Activated CD4-positive, alpha-beta T cell treated with anti-CD3 and anti-CD28 coated beads for 4 hours (primary cell): ENCODE measurements at places on chromosomes 3 and 15.

GRCh38 chr3:71910108-71910507 lies 125.2 kb upstream of the PROK2 start:
- DNase-seq = no peak

- DNase-seq = no peak
Measured at GRCh38 chr3:53230041-53230621, 25.7 kb downstream of the TKT start.

DNA sequence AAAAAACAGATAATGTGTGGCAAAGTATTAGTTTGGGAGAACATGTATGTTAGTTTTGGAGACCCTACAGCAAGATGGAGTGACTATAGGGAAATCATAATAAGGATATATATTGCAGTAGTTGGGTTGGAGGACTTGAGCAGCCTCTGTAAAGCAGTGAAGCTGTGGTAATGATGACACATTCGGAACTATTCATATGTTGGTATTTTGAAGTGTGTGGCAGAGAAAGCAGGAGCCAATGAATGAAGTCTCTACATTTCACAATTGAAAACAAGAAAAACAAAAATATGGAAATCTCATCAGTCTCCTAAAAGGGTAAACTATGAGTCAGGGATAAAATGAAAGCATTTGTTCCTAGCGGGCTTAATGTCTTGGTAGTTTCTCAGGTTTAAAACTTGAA lies 645.9 kb downstream of the OTOL1 start:
- DNase-seq = no peak

- no peak for DNase-seq
Measured at GRCh38 chr3:131110087-131110486, 83.4 kb downstream of the NEK11 start.

- no peak for DNase-seq
Measured at GRCh38 chr3:47874438-47874837, 71.5 kb downstream of the DHX30 start.

GRCh38 chr15:57595011-57595866 lies 3.5 kb downstream of the MYZAP start:
- DNase-seq = no peak

DNA sequence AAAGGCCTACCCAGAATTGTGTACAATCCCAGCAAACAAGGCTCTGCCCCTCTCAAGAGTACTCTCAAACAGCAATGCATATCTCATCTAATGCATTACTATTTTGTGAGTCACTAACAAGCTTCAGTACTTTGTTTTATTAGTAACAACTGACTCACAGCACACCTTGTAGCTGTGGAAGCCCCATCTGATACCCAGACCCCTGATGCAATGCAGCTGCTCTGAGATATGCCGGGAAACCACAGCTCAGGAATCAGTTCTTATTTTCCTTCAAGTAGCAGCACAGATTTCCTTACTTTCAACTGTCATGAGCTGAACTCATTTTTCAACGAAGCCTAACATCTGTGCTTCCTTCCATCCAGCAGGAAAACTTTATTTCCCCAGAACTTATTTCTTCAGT lies 37.8 kb downstream of the CCNL1 start:
- no peak for DNase-seq

DNA sequence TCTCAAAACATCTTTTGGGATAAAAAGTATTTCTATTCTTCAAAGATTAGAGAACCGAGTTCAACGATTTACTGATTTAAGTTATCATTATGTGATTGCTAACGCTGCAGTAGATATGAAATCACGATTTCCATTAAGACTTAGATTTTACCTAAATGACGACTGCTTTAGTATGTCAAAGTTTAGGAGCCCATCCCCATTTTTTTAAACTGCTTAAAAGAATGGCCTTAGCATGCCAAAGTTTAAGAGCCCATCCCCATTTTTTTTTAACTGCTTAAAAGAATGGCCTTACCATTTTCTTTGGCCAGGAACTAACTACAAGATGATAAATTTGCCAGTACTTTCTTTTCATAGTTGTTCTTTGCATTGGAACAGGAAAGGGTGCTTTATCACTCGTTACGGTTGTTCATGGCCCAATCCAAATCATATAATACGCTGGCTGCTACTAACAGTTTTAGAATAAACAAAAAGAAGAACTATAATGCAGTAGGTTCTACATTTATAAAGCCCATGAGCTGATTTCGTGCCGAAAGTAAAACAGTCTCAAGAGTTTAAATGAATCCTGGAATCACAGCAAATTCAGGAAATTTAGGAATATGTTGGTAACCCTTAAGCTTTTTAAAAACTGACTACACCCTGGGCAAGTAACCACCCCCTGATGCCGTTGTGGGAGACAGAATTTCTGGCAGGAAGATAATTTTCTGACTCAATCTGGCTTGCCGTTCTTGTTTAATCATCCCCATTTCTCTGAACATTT lies 869 bp upstream of the TSC22D2 start:
- DNase-seq = no peak

- no peak for DNase-seq
Measured at GRCh38 chr3:27560484-27561056, 76.4 kb upstream of the SLC4A7 start.

DNA sequence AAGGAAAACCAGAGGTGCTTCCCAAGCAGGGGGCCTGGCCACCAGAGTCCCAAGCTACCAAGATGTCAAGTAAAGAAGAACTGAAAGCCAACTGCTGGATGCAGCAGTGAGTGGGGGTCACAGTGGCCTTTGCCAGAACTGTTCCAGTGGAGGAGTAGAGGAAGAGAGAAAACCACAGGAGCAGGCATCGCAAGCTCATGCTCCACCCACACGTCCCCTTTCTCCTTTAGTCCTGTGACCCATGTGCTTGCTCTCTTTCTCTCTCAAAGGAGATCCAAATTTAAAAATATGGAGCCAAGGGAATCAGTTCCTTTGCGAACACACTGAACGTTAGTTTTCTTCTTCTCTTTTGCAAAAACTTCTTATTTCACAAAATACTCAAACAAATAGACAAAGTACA lies 12.4 kb upstream of the ABHD2 start:
- no peak for DNase-seq

- DNase-seq = no peak
Measured at GRCh38 chr15:88322461-88322860, 65.9 kb upstream of the NTRK3 start.

GRCh38 chr3:22361521-22361920 lies 610.5 kb upstream of the ZNF385D start:
- DNase-seq = no peak

GRCh38 chr3:99659032-99659431 lies 20.6 kb downstream of the COL8A1 start:
- DNase-seq = no peak

- no peak for DNase-seq
Measured at GRCh38 chr15:86506401-86506800, 426.7 kb downstream of the AGBL1 start.

GRCh38 chr3:50445919-50446318 lies 57.5 kb downstream of the CACNA2D2 start:
- no peak for DNase-seq

GRCh38 chr3:38142959-38143358 lies 4.5 kb downstream of the MYD88 start:
- no peak for DNase-seq

DNA sequence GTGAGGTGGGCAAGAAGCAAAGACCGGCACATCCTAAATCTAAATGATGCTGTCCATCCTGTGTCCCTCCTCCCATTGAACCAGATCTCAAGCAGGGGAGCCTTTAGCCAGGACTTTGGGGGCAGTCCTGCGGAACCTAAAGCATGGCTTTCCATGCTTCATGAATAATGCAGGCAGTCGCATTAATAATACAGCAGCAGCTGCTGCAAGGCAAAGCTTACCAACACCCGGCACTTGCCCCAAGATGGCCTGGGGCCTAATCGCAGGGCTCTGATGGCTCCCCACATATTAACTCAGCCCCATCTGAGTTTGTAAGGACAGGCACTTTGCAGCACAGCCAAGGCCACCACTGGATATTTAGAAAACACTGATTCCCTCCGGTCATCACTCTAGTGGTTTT lies 114.4 kb downstream of the NTRK3 start:
- no peak for DNase-seq

DNA sequence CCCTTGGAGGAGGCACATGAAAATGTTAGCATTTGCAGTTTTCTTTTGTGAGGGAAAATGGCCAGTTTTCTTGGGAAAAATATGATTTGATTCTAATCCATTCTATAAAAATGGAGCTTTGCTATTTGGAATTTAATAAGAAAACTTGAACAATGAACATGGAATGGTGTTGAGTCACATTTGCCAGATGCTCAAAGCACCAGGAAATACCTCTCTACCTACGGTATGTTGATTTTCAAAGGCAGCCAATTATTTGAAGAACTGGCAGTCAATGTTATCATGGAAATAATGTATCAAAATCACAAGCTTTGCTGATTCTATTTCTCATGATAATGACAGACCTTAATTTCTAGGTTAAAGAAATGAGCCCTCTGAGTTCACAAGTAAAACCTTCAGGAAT lies 14.9 kb downstream of the NME9 start:
- no peak for DNase-seq

- peak; percentile 20 for DNase-seq
Measured at GRCh38 chr15:75042730-75043508, 19.5 kb downstream of the PPCDC start.

GRCh38 chr3:33318710-33319380 lies 41.6 kb downstream of the FBXL2 start:
- DNase-seq = no peak

DNA sequence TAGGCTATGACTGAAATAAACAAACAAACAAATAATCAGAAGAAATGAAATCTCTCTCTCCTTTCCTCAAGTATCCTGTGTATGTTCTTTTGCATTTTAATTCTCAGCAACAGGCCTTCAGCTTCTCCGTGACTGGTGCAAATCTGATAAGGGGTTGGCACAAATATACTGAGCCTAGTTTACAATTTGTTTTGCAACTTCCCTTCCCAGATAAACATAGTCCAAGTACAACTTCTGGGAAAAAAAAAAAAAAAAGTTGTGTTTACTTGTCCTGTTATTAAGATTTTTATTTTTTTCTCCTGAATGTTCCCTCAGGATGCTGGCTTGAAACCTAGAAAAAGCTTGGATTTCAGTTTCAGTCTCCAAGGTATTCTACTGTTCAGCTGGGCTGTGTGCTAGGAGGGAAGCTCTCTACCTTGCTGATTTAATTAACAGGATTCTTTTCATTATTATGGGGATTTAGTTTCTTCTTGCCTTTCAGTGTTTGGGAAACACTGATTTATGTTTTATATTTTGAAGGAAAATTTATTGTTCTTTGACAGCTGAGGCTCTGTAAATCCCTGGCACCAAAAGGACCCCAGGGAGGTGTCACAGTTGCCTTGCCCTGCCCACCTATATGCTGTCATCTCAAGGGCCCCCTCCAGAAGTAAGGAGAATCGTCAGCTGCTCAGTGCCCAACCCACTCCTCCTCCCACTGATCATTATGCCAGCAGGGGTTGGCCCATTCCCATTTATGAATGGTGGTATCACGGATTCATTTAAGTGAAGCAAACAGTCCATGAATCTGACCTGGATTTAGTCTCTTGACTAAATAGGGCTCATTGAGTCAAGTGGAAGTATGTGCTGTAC lies 185.2 kb downstream of the MEIS2 start:
- no peak for DNase-seq

DNA sequence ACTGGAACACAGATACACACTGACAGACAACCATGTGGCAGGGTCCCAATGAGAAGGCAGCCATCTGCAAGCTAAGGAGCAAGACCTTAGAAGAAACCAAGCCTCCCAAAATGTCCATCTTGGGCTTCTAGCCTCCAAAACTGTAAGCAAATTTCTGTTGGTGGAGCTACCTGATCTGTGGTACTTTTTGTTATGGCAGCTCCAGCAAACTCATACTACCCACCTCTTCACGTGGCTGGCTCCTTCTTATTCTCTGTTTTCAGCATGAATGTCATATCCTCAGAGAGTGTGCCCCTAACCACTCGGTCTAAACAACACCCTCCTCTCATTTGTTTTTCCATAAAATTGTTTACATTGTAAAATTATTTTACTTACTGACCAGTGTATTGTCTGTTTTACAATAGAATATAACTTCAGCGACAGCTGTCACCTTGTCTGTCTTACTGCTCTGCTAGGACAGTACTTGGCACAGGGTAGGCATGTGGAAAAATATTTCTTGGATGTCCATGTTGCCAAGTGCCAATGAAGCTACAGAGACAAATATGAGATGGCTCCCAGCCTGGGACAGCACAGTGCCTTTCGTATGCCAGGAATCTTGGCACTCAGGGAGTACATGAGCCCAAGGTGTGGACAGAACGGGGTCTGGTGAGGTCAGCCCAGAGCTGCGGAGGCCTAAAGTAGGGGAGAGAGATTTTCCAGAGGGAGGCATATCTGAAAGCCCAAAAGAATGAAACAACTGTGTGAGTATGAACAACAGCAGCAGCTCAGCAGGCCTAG lies 17.4 kb upstream of the SLC25A36 start:
- DNase-seq = no peak

GRCh38 chr3:45002720-45003119 lies 23.4 kb upstream of the CLEC3B start:
- no peak for DNase-seq

- DNase-seq = no peak
Measured at GRCh38 chr3:184029443-184029842, 2.1 kb upstream of the HTR3D start.

- DNase-seq = no peak
Measured at GRCh38 chr3:133829310-133829707, 23.7 kb downstream of the SRPRB start.

- no peak for DNase-seq
Measured at GRCh38 chr3:17932136-17932771, 189.8 kb upstream of the TBC1D5 start.

- no peak for DNase-seq
Measured at GRCh38 chr15:90620379-90621067, 90.8 kb downstream of the CRTC3 start.

DNA sequence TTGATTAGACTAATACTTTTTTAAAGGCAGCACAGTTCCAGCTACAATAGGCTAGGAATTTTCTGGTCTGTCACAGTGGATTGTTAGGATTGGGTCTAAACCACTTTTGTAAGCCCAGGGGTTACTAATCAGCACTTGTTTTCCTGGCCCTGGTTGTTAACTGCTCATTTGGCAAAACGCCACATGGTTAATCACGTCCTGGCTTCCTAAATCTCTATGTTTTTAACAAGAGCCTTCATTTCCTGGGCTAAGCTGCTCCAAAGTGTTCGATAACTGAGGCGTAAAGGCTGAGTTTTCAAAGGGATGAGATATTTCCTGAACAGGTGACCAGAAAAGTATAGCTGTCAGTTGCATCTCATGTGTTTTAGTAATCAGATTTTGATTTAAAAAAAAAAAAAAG lies 38.9 kb upstream of the CLRN1 start:
- no peak for DNase-seq

- DNase-seq = no peak
Measured at GRCh38 chr3:27578032-27578431, 93.8 kb upstream of the SLC4A7 start.

DNA sequence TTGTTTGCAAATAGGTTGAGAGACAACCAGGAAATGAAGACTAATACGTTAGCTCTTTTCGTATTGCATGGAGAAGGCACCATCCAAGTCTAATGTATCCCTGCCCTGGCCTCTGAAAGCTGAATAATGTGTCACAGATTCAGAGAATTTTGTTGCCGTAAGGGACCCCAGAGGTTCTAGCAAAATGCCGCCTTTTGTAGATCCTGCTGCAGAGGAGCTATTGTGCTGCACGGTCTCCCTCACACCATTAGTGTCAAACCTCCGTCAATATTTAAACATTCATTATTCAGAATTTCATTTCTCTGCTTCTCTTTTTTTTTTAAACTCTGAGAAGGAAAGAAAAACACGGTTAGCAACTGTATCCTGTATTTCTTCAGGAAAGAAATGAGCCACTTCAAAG lies 238.7 kb downstream of the EPHB1 start:
- no peak for DNase-seq
